ENCODE measurements at places on chromosomes 2 and 18.

DNA sequence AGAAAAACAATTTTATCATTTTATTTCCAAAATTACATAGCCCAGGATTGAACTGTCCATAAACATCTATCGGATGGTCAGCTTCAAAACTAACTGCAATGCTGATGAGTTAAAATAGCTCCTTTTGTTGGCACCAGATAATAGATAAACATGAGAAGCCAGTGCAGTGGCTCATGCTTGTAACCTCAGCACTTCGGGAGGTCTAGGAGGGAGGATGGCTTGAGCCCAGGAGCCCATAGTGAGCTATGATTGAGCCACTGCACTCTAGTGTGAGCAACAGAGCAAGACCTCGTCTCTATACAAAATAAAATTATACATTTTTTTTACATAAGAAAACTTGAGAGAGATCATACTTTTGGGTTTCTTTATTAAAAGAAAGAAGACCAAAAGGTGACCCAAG lies 34.6 kb upstream of the IMPA2 start:
- DNase-seq, result no peak

GRCh38 chr2:233013027-233013461 lies at the start of gene NGEF:
NGEF (minus strand) TSS chr2:233013256; CDS start chr2:232974890, 38,366 bp downstream.
- no peak for DNase-seq

DNA sequence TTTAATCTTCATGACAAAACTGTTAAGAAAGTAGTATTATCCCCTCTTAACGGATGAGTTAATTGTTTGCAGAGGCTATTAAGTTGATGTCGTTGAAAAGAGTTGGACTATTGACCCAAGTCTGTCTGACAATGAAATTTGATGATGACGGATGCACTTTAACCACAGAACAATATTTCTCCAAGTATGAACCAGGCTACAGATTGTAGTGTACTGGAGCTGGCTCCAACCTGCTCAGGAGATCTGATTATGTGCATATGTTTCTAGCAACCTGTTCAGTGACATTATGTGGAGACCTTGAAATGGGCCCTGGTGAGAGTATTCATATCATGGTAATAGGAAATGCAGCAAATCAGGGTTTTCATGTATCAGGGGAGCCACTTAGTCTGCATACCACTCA lies 174.1 kb downstream of the CDH7 start:
- DNase-seq, result no peak

DNA sequence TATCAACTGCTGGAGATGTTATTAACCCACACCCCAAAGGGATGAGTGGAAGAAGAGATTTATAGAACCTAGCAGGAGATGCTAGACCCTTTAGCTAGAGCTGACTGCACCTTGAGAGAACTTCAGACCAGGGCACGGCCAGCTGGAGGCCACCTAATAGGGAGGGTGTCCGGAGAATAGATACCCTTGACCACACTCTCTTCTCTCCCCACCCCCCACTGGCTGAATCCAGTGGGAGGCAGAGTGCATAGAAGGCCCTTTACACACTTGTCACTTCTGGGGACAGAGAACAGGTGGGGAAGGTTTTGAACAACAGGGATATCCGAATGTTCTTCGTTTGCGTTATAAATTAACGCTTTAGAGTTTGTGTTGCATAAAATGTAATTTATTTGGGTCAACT lies 84.6 kb downstream of the PHLPP1 start:
- no peak for DNase-seq

DNA sequence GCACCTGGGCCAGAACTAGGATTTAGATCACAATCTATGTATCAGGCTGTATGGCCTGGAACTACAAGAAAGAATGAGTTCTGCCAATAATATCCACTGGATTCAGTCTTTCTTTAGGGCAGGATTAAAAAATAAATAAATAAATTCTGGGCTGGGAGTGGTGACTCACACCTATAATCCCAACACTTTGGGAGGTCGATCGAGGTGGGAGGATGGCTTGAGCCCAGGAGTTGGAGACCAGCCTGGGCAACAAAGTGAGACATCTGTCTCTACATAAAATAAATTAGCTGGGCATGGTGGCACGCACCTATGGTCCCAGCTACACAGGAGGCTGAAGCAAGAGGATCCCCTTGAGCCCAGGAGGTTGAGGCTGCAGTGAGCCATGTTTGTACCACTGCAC lies 8.1 kb downstream of the AMMECR1L start:
- DNase-seq, result no peak

- no peak for DNase-seq
Observed at GRCh38 chr2:120110507-120110906, 97.6 kb downstream of the EPB41L5 start.

- DNase-seq, result no peak
Observed at GRCh38 chr2:12110074-12110473, 363.6 kb downstream of the LPIN1 start.

DNA sequence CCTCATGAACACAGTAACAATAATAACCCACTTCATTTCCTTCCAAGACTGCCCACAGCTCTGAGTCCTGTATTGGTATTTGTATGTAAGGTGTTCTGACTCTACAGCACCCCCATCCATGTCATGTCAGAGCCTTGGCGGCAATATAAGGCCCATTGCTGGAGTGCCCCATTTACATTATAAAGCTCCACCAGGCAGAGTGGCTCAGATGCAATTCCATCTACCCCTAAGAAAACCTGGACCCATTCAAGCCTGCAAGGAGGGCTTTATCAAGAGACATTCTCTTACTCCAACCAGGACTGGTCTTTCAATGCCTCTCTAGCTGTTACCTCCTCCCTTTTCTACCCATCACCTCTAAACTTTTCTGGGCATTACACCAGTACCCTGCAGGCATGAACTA lies 101.6 kb downstream of the ANTXR1 start:
- DNase-seq, result no peak

DNA sequence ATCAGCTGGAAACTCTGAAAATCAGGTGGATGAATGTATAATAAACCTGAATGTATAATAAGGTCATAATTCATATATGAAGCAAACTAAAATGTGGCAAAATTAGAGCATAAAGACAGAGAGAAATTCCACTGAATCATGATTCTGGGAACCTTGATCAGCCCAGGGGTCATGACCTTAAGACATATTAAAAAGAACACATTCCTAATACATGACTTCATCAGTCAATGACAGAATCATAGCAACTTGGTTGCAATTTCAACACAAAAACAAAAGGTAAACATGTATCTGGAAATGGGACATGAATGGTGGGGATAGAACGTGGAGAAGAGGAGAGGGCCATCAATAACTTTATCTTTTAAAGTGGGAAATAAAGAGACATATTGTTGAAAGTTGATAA lies 17.6 kb downstream of the AFF3 start:
- DNase-seq, result no peak

GRCh38 chr18:25873833-25874232 lies 216.6 kb downstream of the SS18 start:
- DNase-seq, result no peak

GRCh38 chr2:126655500-126656430 lies at the start of gene GYPC:
GYPC (plus strand) TSS chr2:126656158; CDS start chr2:126656264, 106 bp downstream.
- DNase-seq, result peak; percentile 56

- DNase-seq, result no peak
Observed at GRCh38 chr2:137118140-137118539, 352.8 kb downstream of the THSD7B start.

GRCh38 chr2:207434899-207435465 lies 94.8 kb upstream of the CREB1 start:
- no peak for DNase-seq

GRCh38 chr2:45273412-45274249 lies 264.4 kb upstream of the SIX2 start:
- no peak for DNase-seq

DNA sequence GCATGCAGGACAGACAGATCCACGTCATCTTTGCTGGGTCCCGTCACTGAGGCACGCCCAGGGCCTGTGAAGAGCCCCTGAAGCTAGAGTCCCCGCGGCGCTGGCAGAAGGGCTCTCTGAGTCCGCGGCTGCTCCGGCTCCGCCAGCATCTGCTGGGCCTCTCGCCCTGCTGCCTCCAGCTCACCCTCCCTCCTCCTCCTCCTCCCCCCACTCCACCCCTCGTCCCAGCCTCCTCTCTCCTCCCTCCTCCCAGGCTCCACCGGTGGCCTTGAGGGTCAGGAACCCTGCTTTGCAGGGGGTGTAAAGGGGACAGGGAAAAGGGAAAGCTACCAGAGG lies at the start of gene TNS1:
Gene TNS1, minus strand, starts transcription at position 151 of the 336 bp plus-strand sequence. Its CDS starts 123 bp downstream, at position 28.
- no peak for DNase-seq

- no peak for DNase-seq
Observed at GRCh38 chr2:230018153-230018552, 50.6 kb downstream of the SLC16A14 start.

GRCh38 chr2:196234672-196235071 lies 63.3 kb upstream of the STK17B start:
- peak; percentile 36 for DNase-seq

GRCh38 chr18:78497641-78498040 lies 482.0 kb upstream of the SALL3 start:
- DNase-seq, result no peak

Data from GM04504 (cell line).